ENCODE measurements at places on chromosomes 12 and 14.

- DNase-seq: no peak
Measured at GRCh38 chr12:59708484-59708883, 112.7 kb downstream of the SLC16A7 start.

DNA sequence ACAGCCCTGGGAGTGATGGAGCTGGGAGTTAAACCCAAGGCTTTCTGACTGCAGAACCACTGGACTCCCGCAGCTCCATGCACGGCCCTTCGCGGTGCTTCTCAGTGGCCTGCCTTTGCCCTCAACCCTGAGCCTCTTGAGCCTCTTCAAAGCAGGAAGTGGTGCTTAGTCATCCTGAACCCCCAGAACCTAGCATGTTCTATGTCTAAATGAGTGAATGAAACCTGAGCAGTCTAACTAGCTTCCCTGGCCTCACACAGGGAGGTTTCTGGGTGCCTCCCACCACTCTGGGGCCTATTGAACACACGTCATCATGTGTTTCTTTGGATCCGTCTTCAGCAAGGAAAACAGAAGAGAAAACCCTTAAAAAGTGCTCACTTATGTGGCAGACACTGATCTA is 117.9 kb upstream of the SFSWAP start:
- no peak for DNase-seq

DNA sequence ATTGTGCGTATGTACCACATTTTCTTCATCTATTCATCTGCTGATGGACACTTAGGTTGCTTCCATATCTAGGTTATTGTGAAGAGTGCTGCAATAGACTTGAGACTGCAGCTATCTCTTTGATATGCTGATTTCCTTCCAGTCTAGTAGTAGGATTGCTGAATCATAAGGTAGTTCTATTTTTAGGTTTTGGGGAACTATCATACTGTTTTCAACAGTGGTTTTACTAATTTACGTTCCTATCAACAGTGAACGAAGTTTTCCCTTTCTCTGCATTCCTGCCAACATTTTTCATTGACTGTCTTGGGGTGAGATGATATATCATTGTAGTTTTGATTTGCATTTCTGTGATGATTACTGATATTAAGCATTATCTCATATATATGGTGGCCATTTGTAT is 482.2 kb downstream of the SLC16A7 start:
- DNase-seq: no peak

GRCh38 chr14:53927171-53927570 is 29.5 kb downstream of the BMP4 start:
- no peak for DNase-seq

DNA sequence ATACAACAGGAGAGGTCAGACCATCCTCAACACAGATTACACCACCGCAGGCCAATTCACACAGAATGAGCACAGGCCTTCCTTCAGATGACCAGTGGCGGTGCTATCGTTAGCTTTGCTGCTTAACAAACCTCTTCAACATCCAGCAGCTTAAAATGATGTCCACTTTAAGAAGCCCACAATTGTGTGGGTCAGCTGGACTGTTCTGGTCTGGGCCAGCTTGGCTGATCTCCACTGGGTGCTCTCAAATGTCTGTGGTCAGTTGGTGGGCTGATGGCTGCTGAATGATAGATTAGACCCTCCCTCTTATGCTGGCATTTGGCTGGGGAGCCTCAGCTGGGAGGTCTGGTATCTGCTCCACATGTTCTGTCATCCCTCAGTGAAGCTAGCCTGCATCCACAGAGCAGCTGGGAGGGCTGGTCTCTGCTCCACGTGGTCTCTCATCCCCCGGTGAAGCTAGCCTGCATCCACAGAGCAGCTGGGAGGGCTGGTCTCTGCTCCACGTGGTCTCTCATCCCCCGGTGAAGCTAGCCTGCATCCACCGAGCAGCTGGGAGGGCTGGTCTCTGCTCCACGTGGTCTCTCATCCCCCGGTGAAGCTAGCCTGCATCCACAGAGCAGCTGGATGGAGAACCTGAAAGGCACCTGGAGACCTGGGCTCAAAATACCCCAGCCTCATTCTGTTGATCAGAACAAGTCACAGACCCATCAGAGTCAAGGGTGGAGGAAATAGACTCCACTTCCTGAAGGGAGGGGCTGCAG is 203.6 kb upstream of the DIO3 start:
- DNase-seq: no peak

- no peak for DNase-seq
Measured at GRCh38 chr14:31942166-31942841, 134.8 kb upstream of the ARHGAP5 start.

GRCh38 chr14:104604458-104605449 is at the start of gene TMEM179:
Gene TMEM179 (minus strand): TSS chr14:104604772. CDS start chr14:104604741, 31 bp downstream.
- peak; percentile 18 for DNase-seq

DNA sequence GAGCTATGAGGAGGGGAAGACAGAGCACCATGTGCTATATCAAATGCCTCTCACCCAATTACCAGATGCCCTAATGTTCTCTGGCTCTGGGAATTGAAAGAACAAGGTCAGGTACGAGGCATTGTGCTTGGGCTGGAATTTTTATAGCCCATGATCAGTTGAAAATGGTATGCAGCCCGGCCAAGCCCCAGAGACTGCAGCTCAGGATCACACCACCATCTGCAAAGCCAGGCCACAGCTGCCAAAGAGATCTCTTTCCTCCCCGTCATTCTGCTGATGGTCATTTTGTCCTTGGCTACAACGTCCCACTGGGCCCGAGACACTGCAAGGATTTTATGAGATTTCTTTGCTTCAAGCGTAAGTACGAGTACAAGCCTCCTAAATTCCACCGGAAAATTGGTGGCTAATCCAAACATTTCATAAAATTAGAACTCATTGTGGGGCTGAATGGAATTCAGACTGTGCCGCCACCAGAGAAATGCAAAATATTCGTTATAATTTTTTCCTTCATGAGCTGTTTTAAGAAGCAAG is 15.1 kb downstream of the NUAK1 start:
- no peak for DNase-seq

DNA sequence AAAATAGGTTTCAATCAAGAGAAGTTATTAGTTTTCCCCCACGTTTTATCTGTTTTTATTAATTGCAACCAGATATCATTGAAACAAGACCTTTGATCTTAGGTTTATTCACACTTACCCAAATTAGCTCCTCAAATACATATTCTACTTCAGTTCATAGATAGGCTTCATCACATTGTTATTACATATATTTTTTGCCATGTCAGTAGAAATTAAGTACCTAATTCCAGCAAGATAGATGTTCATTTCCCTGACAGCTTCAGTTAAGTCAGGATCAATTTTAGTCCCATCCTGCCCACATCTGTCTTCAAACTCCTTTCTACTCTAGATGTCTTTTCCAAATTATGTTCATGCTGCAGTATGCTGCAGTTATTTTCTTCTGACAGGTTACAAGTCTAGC is 388.8 kb downstream of the TMTC2 start:
- no peak for DNase-seq

DNA sequence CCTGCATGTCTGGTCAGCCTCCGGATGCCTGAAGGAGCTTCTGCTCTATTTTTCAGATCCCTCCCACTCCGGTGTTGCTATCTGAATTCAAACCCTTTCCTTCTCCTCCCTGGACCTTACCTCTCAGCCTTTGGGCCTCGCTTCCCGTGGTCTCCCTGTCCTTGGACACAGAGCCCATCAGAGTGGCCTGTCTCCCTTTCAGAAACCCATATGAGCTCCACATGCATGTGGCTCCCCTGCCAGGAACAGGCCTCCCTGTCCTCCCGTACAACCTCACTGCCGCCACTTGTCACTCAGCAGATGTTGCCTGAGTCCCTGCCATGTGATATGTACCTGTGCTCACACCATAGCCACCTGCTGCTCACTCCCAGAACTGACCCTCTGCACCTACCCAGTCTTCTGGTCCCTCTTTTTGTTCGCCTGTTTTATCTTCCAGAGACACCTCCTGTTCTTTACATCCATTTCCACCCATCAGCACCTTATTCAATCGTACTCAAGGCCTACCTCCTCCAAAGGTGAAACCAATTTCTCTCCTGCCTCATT is 182.5 kb downstream of the ZFP36L1 start:
- no peak for DNase-seq

DNA sequence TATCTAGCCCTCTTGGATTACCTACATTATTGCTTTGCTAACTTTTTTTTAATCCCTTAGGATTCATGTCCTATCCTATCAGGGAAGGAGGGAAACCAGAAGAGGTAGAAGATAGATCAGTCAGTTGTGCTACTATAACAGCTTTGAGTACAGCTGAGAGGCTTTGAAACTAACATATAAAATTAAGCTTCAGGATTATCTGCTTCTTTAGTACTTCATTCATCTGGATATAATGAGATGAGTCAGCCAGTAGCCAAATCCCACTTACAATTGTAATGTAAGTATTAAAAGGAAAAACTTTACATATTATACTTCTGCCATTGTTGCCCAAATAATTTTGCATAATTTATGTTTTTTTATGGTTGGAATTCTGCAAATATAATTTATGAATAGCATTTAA is 33.4 kb upstream of the ANO6 start:
- DNase-seq: no peak

- DNase-seq: no peak
Measured at GRCh38 chr14:66284346-66284745, 201.8 kb upstream of the CCDC196 start.

DNA sequence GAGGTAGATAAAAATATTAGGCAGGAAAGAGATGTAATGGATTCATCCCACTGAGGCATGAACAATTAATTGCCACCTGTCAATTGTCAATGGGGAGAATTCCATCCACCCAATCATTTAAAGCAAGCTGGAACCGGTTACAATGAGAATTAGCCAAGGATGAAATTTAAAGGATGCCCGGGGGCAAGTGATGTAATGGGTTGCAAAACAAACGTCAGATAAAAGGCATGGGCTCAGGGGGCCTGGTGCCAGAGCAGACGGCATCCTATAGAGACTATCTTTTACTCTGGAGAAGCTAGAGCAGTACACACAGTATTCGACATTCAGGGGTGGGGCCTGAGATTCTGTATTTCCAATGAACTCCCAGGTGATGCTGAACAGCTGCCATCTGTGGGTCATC is 80.5 kb upstream of the ZFP36L1 start:
- no peak for DNase-seq

DNA sequence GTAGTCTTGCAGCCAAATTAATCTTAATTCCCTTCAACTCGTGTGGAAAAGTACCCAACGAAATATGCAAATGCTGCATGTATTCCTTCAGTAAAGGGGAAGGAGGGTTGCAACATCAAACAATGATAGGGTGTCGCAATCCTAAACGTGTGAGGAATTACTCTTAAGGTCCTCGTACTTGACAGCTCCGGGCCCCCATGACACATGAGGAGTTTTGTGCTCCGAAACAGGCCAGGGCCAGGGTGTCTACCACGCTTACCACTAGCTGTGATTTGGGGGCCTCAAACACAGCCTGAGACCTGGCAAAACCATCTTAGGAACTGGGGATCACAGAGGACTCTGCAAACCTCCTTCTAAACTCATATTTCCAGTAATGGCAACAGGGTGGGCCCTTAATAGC is 20.4 kb downstream of the FOS start:
- no peak for DNase-seq

DNA sequence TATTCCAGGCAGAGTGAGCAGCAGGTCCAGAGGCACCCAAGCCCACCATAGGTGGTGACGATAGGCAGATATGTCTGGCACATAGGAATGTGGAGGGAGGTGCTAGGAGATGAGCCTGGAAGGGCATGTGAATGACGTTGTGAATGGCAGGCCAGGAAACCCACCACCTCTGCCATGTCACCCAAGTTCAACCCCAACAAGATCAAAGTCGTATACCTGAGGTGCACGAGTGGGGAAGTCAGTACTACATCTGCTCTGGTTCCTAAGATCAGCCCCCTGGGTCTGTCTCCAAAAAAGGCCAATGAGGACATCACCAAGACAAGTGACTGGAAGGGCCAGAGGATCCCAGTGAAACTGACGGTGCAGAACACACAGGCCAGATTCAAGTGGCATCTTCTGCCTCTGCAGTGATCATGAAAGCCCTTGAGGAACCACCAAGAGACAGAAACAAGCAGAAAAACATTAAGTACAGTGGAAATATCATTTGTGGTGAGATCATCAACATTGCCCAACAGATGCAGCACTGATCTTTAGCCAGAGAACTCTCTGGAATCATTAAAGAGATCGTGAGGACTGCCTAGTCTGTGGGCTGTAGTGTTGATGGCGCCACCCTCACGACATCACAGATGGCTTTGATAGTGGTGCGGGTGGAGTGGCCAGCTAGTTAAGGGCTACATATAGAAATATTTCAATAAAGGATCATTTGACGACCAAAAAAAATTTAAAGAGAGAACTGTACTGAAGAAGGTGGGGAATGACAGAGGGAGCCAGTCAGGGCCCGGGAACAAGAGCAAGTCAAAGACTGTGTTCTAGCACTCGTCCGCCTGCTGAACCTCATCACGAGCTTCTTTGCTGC is 99.7 kb downstream of the ZFP36L1 start:
- no peak for DNase-seq

GRCh38 chr14:101828046-101828445 is 66.5 kb downstream of the PPP2R5C start:
- DNase-seq: no peak

DNA sequence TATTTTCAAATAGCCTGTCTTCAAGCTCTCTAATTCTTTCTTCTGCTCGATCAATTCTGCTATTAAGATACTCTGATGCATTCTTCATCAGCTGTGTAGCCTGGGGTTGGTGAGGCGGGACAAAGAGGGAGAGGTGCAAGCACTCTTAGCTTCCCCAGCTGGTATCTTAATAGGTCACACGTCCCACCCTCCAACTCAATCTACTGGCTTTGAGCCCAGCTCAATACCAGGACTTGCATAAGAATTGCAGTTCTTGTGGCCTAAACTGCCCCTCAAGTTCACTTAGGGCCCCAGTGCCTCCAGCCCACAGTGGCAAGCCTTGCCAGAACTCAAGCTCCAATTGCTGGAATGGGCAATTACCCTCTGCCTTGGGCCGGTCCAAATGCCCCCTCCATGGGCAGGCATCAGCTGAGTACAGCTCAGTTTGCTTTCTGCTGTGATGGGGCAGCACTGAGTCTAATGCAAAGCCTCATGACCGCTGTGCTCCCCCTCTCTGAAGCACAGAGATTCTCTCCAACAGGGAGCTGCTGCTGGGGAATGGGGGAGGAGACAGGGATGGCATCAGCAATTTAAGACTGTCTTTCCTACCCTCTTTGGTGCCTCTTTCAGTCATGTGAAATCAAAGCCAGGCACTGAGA is 5.6 kb upstream of the SPATA7 start:
- no peak for DNase-seq

GRCh38 chr14:88075269-88075981 is 70.5 kb downstream of the GPR65 start:
- DNase-seq: no peak

GRCh38 chr12:90124289-90124688 is 415.7 kb upstream of the ATP2B1 start:
- no peak for DNase-seq

DNA sequence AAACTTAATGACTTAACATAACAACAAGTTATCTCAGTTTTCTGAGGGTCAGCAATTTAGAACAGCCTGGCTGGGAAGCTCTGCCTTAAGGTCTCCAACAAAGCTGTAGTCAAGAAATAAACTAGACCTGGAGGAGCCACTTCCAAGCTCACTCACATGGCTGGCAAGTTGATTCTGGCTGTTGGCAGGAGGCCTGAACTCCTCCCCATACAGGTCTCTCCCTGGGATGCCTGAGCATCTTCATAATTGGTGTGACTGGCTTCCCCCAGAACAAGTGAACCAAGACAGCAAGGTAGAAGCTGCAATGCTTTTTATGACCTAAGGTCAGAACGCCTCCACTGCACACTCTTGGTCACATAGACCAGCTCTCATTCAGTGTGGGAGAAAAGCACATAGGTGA is 128.3 kb downstream of the SAMD4A start:
- no peak for DNase-seq
